ENCODE measurements at places on chromosomes 16 and 17.

GRCh38 chr17:32227910-32228309, 37.7 kb upstream of the RHBDL3 start:
- ATAC-seq, result no peak

- ATAC-seq, result no peak
Observed at GRCh38 chr16:86322806-86323205, 187.5 kb upstream of the FOXF1 start.

GRCh38 chr16:74568961-74569631, 37.8 kb downstream of the GLG1 start:
- ATAC-seq, result no peak

GRCh38 chr17:53765129-53765528, 57.6 kb upstream of the KIF2B start:
- no peak for ATAC-seq

- peak; percentile 43 for ATAC-seq
Observed at GRCh38 chr17:19533718-19534561, at the start of gene SLC47A1. SLC47A1 (plus strand) TSS chr17:19533854; CDS start chr17:19533940, 86 bp downstream.

DNA sequence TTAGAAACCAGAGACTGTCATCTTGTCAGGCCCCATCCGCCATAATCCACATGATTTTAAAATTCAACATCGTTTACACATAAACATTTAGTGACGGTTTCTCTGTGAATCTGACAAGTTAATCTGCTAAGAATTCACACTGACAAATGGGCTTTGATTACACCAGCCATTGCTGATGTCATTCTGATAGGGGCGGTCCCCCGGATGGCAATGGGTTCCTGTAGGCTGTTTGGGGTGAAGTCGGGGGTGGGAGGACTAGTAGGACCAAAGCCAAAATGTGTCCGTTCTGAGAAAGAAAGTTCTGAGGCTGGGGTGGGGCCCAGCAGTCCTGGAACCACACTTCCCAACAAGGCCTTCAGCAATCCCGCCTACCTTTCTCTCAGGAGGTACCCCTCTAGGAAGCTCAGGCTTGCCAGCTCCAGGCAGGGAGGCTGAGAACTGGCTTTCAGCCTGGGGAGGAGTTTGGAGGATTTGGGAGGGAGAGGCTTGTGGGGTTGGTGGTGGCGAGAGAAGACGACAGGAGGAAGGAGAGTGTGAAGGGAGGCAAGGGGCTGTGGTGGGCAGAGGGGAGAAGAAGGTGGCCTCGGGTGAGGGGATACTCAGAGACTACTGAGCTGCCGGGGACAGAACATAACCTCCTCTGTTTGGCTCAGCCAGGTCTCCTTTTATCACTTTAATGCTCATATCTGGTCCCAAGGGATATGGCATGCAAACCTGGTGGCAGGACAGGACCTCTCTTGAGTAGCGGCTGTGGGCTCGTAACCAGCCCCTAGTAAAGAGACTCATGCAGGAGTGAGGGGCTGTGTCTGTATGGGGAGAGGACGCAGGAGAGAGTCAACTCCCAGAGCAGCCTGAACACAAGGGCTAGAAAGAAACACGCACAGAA, 8.6 kb downstream of the HIC1 start:
- no peak for ATAC-seq

- peak; percentile 49 for ATAC-seq
Observed at GRCh38 chr17:18038149-18038850, 668 bp downstream of the ATPAF2 start.

DNA sequence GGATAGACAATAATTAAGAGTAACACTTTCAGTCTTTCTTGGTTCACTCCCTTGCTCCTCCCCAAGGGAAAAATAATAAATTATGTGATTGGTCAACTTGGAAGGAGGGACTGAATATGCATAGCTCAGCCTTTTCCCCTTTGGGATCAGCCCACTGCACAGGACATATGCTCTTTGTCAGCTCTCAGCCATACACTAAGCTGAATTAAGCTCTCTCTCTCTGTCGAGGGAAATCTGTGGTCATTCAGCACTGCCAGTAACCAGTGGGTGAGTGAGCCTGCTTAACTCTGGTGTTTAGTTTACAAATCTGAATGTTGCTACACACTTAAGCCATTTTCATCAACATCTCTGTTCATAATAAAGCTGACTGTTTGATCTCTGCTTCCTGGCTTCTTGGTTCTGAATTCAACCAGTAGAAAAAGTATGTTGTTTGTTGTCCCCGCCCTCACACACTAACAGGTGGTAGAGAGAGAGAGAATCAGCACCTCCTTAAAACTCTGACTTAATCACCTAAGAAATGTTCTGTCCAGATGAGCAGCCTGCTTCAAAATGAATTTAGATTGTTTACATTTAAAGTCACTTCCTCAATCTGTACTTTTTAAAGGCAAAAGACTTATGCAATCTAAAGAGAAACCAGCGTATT, 102.3 kb upstream of the C17orf78 start:
- no peak for ATAC-seq

DNA sequence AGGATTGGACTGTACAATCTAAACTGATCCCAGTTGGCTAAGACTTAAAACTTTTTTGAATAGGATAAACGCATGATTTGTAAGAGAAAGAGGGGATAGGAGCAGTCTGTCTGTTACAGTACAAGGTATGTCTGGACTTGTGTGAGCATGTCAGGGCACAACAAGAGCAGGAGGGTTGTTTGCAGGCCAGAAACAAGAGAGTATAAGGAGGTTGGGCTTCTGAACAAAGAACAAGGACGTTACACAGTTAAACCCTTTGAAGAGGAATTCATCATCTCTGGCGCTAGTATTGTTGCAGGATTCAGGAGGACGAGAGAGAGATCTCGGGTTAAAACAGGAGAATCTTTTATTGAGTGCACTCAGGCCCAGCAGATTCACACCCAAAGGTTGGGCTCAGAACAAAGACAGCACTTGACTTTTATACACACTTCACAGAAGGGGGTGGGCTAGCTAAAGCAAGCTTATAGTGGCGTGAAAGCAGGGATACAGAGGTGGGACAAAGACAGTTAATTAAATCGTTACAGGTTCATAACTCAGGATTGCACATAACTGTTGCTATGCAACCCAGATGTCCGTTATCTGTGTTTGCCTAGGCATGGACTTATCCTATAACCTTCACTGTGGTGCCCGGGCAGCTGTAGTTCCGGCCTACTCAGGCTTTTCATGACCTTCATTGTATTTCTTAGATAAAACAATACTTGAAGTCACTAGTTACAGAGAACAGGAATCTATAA, 34.3 kb downstream of the SEC14L1 start:
- no peak for ATAC-seq

DNA sequence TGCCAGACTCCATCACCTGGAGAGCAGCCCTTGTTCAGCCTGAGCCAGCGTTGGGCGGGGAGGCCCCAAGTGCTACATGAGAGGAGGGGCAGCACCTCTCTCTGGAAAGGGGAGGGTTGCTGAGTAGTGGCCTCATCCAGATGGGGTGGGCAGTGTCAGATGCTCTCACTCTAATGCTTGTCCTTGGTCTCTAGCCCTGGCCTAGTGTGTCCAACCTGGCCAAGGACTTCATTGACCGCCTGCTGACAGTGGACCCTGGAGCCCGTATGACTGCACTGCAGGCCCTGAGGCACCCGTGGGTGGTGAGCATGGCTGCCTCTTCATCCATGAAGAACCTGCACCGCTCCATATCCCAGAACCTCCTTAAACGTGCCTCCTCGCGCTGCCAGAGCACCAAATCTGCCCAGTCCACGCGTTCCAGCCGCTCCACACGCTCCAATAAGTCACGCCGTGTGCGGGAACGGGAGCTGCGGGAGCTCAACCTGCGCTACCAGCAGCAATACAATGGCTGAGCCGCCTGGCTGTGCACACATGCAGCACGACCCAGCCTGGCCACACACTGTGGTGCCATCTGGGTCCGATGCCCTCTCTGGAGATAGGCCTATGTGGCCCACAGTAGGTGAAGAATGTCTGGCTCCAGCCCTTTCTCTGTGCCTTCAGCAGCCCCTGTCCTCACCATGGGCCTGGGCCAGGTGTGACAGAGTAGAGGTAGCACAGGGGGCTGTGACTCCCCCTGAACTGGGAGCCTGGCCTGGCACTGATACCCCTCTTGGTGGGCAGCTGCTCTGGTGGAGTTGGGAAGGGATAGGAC, 4.3 kb downstream of the CTRL start:
- peak; percentile 7 for ATAC-seq

DNA sequence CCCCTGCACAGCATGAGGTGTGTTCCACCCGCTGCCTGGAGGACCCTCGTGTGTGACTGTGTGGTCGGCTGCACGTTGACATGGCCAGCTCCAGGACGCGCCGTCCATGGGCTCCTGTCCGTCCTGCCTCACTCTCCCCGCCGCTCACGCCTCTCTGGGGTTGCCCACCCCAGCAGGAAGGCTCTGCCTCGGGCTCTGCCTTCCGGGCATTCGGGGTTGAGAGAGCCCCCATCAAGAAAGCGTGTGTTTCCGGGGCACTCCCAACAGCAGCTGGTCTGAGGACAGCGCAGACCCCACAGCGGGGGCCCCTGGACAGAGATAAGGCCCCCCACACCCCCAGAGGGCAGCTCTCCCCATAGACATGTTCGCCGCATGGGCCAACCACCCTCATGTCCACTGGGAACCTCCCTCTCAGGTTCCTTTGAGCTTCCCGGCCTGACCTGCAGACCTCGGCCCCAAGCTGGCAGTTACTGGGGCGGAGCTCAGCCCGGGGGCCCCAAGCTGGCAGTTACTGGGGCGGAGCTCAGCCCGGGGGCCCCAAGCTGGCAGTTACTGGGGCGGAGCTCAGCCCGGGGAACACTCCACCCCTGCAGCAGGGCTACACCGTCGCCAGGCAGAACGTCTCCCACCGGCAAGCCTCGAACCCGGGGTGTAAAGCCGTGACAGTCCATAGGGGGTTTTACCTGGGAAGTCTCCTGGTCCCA, 8.4 kb upstream of the PIEZO1 start:
- ATAC-seq, result no peak

DNA sequence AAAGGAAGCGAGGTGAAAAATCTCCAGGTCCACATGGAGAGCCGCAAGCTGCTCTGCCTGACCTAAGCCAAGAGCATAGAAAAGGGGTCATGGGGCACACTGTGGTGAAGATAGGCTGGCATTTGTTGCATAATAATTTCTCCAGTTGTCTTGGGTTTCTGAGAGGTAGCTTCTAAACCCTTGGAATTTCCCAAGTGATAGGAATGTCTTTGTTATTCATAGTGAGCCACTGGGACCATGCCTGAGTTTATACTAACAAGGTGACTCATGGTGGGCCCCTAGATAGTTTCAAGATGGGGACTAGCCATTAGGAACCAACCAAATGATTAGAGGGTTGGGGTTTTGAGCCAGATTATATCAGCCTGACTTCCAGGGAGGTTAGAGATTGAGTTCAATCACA, 25.6 kb downstream of the SOST start:
- no peak for ATAC-seq

- no peak for ATAC-seq
Observed at GRCh38 chr17:81056312-81056711, 21.4 kb downstream of the BAIAP2 start.

DNA sequence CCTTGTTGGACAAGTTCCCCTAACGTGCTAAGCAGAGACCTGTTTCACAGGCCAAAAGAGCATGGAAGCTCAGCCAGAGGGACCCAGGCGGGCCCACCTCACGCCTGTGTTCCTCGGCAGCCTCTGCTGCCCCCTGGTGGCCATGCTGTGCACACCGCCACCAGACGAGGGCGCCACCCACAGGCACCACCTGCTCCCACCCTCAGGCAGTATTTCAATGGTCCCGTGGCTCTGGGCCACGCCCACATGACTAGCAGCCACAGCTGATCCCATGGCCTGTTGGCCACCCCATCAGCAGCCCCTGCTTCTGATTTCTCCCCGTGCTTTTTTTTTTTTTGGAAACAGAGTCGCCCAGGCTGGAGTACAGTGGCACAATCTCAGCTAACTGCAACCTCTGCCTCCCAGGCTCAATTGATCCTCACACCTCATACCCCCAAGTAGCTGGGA, 18.9 kb downstream of the MPG start:
- peak; percentile 95 for ATAC-seq

DNA sequence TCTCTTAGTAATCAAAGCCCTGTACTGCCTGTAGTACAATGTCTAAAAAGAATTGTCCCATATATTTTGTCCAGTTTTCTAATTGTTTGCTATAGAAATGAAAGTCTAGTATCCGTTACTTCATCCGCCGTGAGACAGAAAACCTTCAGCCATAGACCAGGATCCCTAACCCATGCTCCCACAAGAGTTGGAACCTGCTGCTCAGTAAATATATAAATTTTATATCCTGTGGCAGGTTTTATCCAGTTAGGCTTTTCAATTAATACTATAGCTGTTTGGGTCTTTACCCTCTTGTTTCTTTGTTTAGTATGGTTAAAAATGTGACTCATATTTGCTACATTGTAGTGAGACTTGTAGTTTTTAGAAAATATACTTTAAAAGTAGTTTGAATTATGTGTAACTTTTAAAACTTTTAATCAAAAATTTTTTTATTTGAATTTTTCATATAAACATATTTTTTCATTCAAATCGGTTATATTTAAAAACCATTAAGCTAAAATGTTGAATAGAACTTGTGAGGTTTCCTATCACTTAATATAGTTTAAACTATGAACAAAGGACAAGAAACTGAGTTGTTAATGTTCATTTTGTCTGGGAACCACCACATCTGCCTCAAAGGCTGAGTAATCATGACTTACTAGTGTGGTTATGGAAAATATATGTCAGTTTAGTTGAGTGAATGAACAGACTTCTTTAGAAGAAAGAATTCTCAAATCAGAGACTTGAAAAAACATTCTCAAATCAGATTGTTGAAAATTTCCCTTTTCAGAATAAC, 54.8 kb downstream of the VMP1 start:
- ATAC-seq, result peak; percentile 90

DNA sequence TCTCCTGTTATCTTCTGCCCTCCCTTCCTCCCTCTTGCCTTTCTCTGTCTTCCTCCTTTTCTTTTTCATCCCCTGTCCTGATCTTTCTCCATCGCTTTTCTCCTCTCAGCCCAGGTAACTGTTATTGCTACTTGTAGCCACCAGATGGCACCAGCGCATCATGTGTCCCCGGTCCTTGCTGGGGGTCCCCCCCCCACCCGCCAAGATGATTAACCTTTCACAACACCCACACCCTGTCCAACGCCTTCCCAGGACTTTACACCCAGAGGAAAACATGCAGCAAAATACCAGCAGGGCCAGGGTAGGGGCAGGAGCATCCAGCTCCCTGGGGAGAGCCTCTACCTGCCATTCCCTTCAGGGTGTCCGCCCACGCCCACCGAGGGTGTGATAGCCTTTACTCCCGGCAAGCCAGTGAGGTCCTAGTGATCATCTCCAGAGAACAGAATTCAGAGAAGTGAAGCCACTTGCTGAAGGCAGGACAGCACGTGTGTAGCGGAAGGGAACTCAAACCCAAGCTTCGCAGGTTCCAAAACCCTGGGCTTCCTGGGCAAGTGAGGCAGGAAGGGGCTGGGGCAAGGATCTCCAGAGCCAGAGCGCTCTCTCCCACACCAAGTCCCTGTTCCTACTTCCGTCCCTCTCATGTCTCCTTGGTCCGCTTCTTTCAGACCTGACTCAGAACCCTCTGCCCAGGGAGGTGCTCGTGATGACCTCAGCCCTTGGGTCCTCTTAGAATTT, 13.4 kb upstream of the TAC4 start:
- peak; percentile 49 for ATAC-seq

DNA sequence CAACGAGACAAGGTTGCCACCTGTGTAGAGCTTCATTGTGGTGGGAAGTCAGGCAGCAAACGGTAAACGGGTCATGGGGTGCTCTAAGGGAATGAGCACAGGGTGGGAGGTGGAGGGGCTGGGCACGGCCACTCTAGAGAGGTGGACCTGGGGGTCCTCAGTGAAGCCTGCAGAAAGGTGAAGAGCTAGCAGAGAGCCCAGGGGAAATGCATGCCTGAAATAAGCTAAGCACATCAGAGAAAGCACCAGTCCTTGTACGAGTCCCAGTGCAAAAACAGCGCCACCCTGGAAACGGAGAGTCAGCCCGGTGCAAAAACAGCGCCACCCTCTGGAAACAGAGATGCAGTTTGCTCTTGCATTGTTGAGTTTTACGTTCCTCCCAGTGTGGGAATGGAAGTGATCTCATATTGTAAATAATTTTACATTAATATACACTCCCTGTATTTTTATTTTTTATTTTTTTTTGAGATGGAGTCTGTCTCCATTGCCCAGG, 65.0 kb downstream of the TBC1D16 start:
- ATAC-seq, result peak; percentile 51
